ENCODE measurements at places on chromosomes 5 and 9.

DNA sequence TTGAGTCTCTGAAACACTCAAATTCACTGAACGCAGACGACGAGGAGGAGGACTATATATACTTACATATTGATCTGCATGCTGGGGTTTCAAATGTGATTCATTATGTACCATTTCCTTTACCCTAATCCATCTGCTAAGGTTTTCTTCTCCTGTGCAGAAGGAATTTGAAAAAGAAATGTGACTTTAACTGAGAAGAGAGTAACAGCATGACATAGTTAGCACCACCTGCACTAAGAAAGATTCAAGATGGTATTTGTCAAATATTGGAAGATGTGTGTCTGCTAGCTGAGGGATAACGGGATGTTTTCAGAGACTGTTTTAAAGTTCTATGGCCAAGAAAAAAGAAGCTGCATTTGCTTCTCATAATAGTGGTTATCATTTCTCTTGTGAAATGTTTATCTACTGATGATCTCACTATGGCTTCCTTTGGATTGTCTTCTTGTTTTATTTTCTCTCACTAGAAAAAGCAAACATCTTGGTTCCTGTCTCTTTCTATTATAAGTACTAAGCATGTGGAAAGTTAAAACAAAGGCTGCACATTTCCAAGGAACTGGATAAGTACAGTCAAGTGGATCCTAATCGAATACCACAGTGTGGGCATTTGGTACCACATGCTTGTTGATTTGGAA, 89.8 kb upstream of the TLE4 start:
- DNase-seq, result no peak

- no peak for DNase-seq
Measured at GRCh38 chr5:35153375-35153932, 76.8 kb downstream of the PRLR start.

DNA sequence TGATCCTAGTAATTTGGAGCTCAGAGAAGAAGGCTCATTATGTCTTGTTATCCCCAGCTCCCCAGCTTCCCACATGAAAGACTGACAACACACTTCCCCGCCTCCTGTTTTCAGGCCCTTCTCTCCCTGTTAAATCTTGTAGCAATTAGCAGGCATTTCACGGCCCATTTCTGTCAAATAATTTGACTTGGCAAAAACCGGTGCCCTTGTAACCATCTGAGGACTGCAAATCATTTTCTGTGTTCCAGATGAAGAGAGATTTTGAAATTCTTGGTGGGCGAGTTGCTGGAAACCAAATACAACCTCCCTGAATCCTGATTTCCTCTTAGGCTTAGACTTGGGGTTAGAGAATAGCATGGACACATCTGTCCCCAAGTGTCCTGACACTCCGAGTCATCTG, 109.7 kb downstream of the MSX2 start:
- DNase-seq, result no peak

DNA sequence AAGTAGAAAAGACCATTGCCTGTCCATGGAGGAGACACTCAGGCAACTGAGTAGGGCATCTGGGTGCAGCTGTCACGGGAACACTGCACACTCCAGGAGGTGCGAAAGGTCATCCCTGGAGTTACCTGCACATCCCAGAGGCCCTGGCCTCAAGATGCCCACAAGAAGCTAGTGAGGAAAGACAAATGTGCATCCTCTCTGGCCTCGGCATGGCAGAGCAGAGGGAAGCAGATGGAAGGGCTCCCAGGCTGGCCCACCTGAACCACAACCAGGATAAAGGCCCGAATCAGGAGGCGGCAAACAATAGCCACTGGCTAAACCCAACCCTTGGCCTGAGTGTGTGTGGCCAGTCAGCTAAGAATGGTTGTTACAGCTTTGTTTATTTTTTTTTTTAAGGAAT, 231.7 kb downstream of the SYK start:
- DNase-seq, result no peak

DNA sequence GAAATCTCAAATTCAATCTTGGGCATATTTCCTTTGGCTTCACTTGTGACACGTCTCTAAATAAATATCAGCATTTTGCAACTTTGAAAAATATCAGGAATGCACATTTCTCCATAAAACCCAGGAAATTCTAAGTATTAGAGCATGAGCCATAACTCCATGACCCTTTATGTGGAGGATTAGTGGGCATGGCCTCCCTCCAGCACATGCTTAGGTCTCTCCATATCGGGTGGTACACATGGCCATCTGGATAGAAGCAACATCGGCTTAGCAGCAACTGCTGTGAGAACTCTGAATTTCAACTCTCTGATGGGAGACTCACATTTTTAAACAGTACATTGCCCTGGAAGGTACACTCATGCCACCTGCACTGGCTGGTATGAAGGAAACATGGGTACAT, 73.7 kb upstream of the EGFLAM start:
- DNase-seq, result no peak

GRCh38 chr5:35304291-35304690, 74.0 kb upstream of the PRLR start:
- no peak for DNase-seq

GRCh38 chr9:87405677-87406542, 91.8 kb upstream of the DAPK1 start:
- no peak for DNase-seq

- DNase-seq, result no peak
Measured at GRCh38 chr9:18398038-18398437, 75.9 kb upstream of the ADAMTSL1 start.

GRCh38 chr5:41863871-41864486, 6.2 kb downstream of the OXCT1 start:
- peak; percentile 55 for DNase-seq

DNA sequence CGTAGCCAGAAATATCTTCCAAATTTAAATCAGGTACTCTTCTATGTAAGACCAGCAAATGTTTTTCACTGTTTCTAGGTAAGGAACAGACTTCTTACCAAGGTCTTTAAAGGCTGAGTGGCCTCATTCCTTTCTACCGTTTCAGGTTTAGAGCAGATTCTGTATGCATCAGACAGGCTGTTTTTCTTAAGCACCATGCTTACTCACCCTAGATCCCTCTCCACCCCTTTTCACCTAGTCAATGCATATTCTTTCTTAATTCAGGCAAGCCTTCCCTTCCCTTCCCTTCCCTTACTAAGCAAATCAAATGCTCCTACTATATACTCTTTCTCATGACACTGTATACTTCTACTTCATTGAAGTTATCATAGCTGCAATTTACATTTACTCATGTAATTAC, 70.7 kb downstream of the RFX3 start:
- DNase-seq, result no peak

DNA sequence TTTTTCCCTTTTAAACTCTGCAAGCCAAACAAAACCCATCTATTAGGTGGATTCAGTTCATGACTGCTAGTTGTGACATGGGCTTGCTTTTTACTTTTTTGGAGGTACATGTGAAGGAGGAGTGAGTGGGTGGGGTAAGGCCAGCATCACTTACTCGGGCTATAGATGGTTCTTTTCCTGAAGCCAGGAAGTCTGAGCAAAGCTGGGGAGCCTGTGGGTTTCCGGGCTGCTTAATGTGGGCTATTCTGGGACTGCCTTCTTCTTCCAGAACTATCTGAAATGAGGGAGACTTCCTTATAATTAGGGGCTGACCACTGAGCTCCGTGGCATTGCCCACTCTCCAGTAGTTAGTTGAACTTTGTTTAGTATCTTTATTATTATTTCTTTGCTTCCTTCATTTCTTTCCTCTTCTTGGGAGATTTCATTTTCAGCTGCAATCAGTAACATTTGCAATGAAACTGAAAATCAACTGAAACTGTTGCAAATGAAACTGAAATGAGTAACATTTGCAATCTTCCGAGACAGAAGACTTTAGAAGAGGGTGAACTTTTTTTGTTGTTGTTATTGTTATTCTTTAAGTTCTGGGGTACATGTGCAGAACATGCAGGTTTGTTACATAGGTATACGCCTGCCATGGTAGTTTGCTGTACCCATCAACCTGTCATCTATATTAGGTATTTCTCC, 204.9 kb downstream of the LRRC70 start:
- no peak for DNase-seq

DNA sequence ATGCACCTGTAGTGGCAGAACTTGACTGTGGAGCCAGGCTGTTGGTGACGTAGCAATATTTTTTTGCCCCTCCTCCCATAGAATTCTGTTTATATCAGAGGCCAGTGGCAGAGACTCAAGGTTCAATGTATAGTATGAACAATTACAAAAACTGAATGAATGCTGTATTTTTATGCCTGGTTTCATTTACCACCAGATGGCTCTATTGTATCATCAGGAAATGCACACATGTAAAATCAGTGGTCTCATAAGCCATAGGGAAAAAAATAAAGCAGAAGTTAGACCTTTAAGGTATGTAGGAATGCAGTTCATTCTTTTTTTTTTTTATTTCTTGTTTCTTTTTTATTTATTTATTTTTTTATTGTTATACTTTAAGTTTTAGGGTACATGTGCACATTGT, 43.6 kb downstream of the CCDC192 start:
- peak; percentile 37 for DNase-seq

DNA sequence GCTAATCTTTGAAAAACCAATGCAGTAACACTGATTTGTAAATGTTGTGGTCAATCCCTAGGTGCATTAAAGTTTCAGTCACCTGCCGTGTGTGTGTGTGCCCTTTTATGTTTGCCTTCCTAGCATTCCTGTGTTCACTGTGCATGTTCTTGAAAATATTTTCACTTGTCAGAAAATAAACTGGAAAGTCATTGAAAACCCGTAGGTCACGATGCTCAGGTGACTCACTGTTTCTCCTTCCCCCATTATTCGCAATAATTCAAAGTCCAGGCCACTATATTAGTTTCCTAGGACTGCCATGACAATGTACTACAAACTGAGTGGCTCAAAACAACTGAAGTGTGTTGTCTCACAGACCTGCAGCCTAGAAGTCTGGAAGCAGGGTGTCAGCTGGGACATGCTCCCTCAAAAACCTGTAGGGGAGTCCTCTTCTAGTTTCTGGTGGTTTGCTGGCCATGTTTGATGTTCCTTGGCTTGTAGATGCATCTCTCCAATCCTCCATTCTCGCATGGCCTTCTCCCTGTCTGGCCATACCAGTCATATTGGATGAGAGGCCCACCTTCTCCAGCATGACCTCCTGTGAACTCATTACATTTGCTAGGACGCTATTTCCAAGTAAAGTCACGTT, 29.3 kb downstream of the MARVELD2 start:
- no peak for DNase-seq

DNA sequence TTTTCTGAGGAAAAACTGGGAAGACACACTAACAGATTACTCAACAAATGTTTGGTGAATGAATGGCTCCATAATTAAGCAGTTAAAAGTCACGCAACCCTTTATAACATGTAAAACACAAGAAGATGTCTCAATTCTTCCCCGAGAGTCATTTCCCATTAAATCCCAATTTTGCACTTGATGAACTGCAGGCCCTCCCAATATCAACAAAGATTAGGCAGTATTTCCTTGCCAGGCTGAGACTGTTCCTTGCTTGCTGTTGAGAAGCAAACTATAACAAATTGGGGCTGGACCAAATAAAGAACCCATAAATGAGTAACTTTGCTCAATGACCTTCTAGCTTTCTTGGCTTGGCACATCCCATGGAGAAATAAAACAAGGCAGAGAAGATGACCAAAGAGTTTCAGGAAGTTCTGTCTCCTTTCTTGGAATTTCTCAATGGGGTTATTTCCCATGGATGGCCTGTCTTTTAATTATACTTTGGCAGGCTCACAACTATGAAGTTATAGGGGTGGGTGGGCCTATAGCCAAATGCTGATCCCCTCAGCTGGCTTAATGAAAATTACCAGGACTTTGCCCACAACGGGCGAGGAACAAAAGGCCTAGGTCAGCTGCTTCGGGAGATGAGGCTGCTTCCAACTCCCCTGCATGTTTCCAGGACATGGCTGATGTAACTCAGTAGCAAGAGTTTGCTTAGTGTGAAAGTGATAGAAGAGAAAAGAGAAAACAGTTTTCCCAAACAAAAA, 243.1 kb upstream of the RFX3 start:
- DNase-seq, result peak; percentile 80

GRCh38 chr5:9538504-9538903, 7.4 kb downstream of the SEMA5A start:
- peak; percentile 17 for DNase-seq

- DNase-seq, result no peak
Measured at GRCh38 chr9:135766707-135767106, 64.7 kb downstream of the KCNT1 start.

- DNase-seq, result no peak
Measured at GRCh38 chr5:97820138-97820537, 637.1 kb upstream of the RIOK2 start.

DNA sequence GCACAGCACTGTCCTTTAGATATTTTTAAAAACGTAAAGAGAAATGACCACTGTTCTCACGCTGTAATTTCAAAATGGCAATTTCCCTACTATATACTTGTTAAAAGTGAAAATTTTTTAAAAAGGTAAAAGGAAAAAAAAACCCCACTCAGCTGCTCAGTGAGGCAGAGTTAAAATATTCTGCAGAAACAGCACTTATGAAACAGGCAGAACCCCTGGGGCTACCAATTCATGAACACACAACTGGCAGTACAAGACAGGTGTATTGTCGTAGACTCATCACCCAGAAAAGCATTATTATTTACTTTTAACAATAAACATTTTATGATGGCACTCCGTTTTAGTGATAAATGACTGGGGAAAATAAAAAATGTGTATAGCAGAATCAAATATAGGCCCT, 1.5 kb upstream of the RASGRF2 start:
- no peak for DNase-seq

DNA sequence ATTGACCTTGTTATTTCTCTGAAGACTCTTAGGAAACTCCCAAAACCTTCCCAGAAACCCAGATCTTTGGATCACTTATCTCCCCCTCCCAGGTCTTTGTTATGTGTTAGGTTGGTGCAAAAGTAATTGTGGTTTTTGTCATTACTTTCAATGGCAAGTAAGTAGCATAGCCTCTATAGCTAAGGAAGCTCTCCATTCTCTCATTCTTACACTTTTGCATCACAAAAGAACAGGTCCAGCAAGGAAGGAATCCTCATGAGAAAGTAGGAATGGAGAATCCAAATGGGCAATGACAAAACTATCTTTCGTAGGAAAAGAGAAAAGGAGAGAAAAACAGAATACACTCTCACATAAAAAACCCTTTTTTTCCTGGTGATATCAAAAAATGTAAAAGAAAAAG, 81.3 kb upstream of the ELAVL2 start:
- DNase-seq, result no peak

DNA sequence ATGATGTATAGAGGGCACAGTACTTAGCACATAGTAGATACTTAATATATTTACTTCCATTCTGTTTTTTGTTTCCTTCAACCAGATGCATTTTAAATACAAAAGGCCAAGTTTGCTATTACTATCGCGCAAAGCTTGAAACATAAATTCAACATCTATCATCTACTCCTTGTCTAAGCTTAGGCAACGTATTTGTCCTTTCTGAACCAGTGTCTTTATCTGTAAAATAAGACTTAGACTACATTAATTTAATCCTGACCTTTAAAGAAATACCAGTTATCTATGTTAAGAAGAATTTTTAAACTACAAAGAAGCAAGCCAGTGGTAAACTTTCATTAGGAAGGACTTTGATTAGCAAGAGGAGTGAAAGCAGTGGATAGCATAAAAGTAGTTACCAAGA, 173.0 kb downstream of the WDR70 start:
- no peak for DNase-seq

Data from ELR (cell line).